ENCODE measurements at places on chromosomes 3 and 15.

- no peak for DNase-seq
Observed at GRCh38 chr15:75325922-75326321, 9.9 kb upstream of the COMMD4 start.

GRCh38 chr3:112675943-112676535, 35.1 kb upstream of the CCDC80 start:
- DNase-seq, result no peak

- DNase-seq, result no peak
Observed at GRCh38 chr3:196985298-196985697, 16.7 kb upstream of the PIGZ start.

DNA sequence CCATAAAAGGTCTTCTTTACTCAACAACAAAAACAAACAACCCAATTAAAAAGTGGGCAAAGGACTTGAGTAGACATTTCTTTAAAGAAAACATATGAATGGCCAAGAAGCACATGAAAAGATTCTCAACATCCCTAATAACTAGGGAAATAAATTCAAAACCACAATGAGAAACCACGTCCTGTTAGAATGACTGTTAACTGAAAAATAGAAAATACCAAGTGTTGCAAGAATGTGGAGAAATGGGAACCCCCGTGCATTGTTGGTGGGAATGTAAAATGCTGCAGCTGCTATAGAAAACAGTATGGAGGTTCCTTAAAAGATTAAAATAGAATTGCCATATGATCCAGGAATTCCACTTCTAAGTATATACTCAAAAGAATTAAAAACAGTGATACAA, 34.8 kb downstream of the NMNAT3 start:
- no peak for DNase-seq

GRCh38 chr3:151152455-151153079, 50.4 kb downstream of the GPR171 start:
- DNase-seq, result no peak

GRCh38 chr3:37897763-37898162, 36.1 kb downstream of the CTDSPL start:
- no peak for DNase-seq

DNA sequence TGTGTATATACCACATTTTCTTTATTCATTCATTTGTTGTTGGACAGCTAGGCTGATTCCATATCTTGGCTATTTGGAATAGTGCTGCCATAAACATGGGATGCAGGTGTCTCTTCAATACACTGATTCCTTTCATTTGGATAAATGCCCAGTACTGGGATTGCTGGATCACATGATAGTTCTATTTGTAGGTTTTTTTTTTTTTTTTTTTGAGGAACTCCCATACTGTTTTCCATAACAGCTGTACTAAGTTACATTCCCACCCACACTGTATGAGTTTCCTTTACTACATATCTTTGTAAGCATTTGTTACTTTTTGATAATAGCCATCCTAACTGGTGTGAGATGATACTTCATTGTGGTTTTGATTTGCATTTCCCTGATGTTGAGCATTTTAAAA, 437.7 kb downstream of the DIPK2A start:
- no peak for DNase-seq

- DNase-seq, result no peak
Observed at GRCh38 chr3:24550588-24550987, 55.9 kb upstream of the THRB start.

GRCh38 chr15:96625256-96625655, 294.8 kb downstream of the NR2F2 start:
- no peak for DNase-seq

- DNase-seq, result no peak
Observed at GRCh38 chr3:182711261-182711683, 82.0 kb upstream of the ATP11B start.

Measured in effector memory CD4-positive, alpha-beta T cell (primary cell).